ENCODE measurements at places on chromosomes 11 and 22.

DNA sequence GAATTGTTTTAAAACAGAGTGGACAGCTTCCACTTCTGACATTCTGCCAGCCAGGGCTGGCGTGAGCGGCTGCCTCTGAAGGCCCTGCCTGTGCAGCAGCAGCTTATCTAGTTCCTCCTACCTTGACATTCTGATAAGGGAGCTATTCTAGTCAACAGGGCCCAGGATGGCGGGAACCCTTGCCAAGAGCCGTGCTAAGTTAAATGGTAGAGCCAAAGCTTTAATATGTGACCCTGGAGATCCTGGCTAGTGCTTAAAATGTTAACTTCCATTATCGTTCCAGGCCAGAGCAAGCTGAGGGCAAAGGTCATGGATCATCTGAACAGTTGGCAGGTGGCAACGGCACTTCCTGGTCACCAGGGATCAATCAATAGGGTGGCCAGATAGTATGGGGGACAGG, 3.5 kb downstream of the KCNJ5 start:
- DNase-seq = no peak

- peak; percentile 43 for DNase-seq
Measured at GRCh38 chr11:111624608-111625007, 22.4 kb downstream of the SIK2 start.

DNA sequence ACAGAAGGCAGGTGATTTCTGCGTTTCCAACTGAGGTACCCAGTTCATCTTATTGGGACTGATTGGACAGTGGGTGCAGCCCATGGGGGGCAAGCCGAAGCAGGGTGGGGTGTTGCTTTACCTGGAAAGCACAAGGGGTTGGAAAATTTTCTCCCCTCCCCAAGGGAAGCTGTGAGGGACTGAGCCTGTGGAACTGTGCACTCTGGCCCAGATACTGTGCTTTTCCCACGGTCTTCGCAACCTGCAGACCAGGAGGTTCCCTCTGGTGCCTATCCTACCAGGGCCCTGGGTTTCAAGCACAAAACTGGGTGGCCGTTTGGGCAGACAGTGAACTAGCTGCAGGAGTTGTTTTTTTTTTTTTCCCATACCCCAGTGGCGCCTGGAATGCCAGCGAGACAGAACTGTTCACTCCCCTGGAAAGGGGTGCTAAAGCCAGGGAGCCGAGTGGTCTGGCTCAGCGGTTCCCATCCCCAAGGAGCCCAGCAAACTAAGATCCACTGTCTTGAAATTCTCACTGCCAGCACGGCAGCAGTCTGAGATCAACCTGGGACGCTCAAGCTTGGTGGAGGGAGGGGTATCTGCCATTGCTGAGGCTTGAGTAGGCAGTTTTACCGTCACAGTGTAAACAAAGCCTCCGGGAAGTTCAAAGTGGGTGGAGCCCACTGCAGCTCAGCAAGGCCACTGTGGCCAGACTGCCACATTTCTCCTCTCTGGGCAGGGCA, 97.2 kb downstream of the JRKL start:
- peak; percentile 72 for DNase-seq

GRCh38 chr11:130122141-130122575, 37.4 kb upstream of the ST14 start:
- no peak for DNase-seq

- DNase-seq = no peak
Measured at GRCh38 chr11:128254941-128255340, 332.4 kb downstream of the ETS1 start.

DNA sequence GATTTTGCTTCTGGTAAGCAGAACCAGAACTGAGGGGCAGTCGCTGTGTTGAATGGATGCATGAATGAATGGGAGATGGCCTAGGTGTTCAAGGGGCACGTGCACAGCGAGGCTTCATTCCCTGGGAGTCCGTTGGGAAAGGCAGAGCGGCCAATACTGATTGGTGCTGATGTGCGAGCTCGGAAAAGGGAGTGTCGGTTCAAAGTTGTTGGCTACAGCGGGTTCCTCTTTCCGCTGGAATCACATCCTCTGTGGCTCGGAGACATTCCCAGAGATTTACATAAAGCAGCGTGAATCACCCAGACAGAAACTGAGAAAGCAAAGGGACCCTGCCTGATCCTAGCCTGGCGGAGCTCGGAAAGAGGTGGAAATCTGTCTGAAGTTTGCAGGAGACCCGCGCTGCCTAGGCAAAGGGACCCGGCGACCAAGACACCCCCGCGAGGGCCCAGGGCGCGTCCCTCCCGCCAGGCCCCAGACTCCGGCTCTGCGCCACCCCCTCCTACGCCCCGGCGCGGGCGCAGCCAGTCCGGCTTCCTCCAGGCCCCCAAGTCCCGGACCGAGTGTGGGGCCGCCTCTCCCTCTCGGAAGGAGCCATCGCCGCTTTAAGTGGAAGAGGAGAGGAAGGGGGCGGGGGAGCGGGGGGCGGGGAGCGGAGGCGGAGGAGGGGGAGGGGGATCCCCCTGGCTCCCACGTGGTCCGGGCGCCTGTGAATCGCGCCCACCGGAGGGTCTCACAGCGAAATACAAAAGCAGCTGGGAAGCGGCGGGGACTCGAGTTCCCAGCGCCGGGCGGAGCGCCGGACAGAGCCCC, at the start of gene FJX1:
Gene FJX1, plus strand, starts transcription at position 774 of the 810 bp plus-strand sequence. CDS start 177 bp downstream, outside the sequence.
- peak; percentile 95 for DNase-seq

DNA sequence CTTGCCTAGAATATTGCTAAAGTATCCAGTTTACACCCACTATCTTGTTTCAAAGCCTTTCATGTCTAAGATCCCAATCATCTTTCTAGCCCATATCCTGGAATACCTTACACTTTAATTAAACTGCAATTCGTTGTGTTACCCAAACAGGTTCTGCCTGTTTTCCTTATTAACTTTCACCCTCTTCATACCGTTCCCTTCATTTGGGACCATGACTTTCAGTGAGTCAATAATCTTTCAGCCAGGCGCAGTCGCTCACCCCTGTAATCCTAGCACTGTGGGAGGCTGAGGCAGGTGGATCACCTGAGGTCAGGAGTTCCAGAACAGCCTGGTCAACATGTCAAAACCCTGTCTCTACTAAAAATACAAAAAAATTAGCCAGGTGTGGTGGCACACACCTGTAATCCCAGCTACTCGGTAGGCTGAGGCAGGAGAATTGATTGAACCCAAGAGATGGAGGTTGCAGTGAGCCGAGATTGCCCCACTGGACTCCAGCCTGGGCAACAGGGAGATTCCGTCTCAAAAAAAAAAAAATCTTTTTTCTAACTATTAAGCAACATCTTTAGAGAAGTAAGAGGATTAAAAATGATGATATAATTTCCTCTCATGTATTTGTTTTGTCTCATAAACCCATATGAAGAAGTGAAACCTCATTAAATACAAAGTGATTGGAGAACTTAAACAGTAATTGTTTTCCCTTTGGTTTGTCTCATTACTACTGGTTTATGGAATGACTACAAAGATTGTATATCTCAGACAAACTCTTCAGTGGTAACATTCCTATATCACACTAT, 20.7 kb downstream of the DMC1 start:
- no peak for DNase-seq

GRCh38 chr11:130161441-130162145, 2.0 kb downstream of the ST14 start:
- no peak for DNase-seq

- peak; percentile 32 for DNase-seq
Measured at GRCh38 chr22:43005106-43005505, 9.8 kb downstream of the PACSIN2 start.

- DNase-seq = no peak
Measured at GRCh38 chr11:19676475-19677380, 35.9 kb upstream of the NAV2 start.

GRCh38 chr11:35711173-35711910, 48.8 kb downstream of the TRIM44 start:
- no peak for DNase-seq

- DNase-seq = no peak
Measured at GRCh38 chr11:126700768-126701519, 299.6 kb downstream of the KIRREL3 start.

GRCh38 chr11:77262803-77263202, 38.7 kb downstream of the GDPD4 start:
- no peak for DNase-seq

DNA sequence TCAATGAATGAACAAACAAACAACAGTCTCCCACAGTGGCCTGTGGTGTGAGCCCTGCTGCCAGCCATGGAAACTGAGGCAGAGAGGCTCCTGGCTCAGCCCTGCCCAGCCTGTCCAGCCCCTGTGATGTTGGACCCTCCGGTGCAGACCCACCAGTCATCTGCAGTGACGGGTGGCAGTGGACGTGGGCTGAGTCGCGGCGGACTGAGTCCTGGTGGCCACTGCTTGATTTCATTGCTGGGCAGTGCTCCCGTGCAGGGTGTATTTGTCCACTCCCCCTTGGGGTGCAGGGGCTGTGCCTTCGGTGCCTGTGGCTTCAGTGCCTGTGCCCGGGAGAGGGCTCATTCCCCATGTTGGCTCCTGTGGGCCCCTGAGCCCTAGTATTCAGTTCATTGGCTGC, 31.9 kb upstream of the MUC5AC start:
- DNase-seq = no peak

GRCh38 chr11:58498464-58498863, 9.4 kb downstream of the OR5B21 start:
- DNase-seq = no peak

- DNase-seq = no peak
Measured at GRCh38 chr11:13355191-13355590, 77.6 kb downstream of the BMAL1 start.

- DNase-seq = no peak
Measured at GRCh38 chr22:44678556-44679305, 23.3 kb upstream of the PRR5 start.

- DNase-seq = no peak
Measured at GRCh38 chr11:57251037-57251436, 14.0 kb upstream of the APLNR start.

DNA sequence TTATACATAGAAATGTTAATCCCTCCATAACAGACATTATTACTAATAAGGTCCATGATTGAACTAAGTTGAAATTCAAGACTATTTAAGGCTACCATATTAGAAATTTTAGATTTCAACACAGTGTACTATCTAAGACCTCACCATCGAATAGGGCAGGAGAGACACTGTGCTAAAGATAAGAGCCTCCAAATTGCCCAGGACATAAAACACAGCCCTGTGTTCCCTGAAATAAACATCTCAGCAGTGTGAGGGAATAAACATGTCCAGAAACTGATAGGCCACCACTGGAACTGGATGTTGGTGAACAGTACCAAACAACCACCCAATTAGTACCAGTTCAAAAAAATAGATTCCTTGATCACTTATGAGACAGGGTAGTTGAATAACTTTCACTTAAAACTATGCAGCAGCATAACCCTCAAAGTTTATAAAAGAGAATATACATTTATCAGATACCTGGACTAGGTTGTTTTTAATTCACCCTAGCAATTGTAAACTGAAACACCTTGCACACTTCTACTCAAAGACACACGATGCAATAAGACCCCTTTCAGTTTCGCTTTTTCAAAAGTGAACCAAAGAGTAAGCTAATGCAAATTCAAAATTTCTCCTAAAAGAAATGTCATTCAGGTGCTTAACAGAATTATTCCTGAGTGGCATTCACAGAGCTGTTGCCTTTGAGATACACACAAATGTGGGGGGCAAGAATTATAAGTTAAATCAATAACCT, 34.3 kb downstream of the USP28 start:
- no peak for DNase-seq

- DNase-seq = no peak
Measured at GRCh38 chr11:61046833-61047232, 55.5 kb upstream of the CD5 start.

DNA sequence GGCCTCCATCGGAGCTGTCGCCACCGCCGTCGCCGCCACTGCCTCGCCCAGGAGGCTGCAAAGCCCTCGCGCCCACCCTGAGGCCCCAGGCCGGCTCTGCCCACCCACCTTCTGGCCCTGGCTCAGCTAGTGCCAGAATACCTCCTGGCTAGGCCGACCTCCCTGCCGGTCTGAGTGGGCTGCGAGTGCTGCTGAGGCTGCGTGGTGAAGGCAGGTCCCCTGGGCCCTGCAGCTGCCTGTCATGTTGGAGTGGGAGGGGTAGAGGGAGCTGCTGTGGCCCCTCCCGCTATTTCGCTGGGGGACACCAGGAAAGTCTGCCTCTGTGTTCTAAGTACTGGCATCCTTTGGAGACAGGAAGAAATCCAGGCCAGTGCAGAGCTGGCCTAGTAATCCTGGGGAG, 34.2 kb downstream of the LRRC10B start:
- no peak for DNase-seq

DNA sequence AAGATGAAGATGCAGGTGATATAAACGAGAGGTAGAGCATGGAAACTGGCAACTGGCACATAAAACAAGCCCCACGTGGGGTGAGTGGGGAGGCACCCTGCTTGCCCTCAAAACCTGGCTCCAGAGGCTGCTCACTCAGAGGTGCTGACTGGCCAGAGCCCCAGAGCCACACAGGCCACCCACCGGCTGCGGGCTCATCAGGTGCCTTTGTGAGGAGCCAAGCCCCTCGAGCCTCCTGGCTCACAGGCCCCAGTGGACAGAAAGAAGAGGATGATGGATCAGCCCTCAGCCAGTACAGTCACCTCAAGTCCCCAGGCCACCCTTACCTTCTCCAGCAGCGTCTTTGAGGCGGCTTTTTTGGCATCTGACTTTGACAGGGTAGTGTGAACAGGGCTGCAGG, 6.2 kb downstream of the CHID1 start:
- DNase-seq = no peak

All from mesenchymal stem cell (in vitro differentiated cells and primary cell).